SK-N-SH treated with all-trans-retinoic acid at 6 μM for 48 hours (cell line): ENCODE measurements at places on chromosomes 5 and 9.
A peak's percentile ranks its signal among the peaks of the same experiment; 100 is the strongest.

DNA sequence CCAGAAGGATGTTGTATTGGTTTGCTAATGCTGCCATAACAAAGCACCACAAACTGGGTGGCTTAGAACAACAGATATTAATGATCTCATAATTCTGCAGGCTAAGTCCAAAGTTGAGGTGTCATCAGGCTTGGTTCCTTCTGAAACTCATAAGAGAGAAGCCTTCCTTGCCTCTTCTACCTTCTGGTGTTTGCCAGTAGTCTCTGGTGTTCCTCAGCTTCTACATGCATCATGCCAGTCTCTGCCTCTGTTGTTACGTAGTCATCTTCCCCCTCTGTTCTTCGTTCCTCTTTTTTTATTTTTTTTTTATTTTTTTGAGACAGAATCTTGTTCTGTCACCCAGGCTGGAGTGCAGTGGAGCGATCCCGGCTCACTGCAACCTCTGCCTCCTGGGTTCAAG, 61.8 kb downstream of the LRRC70 start:
- ATAC-seq = no peak

DNA sequence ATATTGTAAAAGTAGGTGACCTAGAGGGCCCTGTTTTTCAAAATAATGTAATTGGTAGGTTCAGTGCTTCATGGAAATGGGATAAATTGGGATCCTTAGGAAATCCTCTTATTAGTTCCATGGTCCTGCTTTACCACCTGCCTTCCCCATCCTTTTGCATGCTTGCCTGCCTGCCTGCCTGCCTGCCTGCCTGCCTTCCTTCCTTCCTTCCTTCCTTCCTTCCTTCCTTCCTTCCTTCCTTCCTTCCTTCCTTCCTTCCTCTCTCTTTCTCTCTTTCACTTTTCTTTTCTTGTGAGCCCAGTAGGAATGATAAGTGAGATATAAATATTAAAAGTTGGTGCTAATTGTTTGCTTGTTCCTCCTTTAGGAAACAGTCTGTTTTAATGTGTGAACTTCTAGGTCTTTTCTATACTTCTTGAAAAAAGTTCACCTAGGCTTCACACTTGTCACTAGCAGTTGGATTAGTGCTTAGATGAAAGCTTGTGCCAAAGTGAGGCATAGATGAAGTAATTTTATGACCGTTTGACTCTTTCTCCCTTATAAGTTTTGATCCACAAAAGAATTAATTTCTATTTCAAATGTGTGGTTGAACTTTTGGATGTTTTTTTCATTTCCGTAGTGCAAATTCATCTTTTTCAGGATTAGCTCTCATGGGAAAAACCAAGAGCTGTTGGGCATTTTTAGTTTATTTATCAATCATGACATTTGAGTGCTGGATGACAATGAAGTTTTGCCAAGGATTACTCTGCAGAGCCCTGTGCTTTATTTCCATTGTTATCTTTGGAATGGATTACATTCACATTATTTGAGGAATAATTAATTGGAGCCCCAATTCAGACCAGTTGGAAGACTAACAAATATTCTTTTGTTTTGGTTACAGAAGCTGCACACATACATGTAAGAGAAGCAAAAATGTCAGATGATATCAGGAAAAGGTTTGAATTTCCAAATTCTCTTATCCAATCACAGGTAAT, 30.7 kb downstream of the FOCAD start:
- ATAC-seq = no peak

GRCh38 chr9:110087605-110088004, 120.4 kb downstream of the C9orf152 start:
- ATAC-seq = no peak

GRCh38 chr9:97440160-97440559, 28.3 kb downstream of the TDRD7 start:
- no peak for ATAC-seq

GRCh38 chr5:128480906-128481633, 57.0 kb downstream of the FBN2 start:
- no peak for ATAC-seq

DNA sequence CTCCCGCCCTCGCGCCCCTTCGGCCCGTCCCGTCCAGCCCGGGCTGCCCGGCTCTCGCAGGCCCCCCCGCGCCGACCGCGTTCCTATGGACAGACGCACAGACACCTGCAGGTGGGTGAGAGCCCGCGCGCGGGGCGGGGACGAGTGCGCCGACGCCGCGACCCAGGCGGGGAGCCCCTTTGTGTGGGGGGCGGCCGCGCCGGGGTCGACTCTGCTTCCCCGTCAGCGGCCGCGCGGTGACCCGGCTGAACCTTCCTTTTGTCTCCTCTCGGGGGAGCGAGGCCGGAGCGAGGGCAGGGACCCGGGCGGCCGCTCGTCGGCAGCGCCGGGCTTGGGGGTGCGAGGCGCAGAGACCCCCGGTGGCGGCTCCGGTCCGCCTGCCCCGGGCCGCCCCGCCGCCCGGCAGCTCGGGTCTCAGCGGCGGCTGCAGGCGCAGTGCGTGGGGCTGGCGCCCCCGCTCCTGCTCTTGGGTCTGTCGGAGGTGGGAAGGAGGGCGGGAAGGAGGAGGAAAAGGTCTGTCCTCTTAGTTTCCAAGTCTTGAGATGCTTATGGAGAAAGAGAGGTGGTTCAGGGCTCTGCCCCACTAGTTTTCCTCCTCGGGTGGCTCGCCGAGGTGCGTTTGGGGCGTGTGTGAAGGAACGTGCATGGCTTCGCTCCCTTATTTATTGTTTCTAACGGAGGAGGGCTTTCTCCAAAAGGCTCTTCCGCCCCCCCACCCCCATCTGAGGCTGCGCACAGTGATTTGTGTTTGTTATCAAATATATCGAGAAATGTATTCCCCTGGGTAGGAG, 576 bp downstream of the KIAA1958 start:
- peak; percentile 35 for ATAC-seq
